Right ventricle myocardium superior (tissue), 1 donor: ENCODE measurements at places on chromosomes 5 and 9. TPM values are rescaled to one million over a fixed set of nuclear protein-coding genes. Genes with fewer than 3 reads are reported as not detected.

DNA sequence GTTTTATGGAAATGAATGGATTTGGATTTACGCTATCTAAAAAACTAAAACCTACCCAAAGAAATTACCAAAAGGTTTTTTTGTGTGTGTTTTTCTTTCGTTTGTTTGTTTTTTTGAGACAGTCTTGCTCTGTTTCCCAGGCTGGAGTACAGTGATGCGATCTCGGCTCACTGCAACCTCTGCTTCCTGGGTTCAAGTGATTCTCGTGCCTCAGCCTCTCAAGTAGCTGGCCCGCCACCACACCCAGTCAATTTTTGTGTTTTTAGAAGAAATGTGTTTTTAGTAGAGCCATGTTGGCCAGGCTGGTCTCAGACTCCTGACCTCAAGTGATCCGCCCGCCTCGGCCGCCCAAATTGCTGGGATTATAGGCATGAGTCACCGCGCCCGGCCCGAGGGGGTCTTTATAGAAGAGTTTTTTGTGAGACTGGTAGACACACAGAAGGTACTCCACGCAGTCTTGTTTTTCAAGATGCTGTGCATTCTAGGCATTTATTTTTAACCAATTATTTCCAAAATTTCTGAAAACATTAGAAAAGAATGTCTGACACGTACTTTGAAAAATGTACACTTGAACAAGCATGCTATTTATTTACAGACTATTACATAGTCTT is 75.7 kb downstream of the NR6A1 start:
- DNase-seq: no peak

GRCh38 chr9:83628540-83628939 is 5.6 kb downstream of the IDNK start:
- no peak for DNase-seq

DNA sequence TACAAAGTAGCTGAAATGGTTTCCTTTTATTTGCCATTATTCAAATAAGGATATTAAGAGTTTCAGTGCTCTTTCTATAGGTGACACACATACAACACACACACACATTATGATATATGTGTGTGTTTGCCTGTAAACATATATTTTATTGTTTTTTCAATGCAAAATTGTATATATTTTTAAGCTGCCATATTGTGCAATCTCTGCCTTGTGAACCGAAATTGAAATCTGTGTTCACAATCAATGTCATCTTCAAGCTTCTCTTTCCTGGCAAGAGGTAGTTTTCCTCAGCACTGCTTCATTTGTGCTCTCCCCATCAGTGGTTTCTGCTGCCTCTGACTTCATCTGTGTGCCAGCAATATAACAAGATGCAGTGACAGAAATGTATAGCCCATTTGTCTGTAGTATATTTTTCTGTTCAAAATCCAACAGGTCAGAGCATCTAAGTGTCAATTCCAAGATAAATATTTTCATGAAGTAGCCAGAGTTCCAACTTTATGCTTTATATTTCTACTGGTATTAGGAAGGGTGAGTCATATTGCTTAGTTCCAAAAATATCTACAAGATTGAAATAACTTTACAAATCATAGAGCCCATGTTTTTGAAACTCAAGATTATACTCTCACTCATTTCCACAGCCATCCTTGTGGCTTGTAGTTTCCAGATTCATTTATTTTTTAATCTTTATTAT is 1704.8 kb upstream of the CDH9 start:
- DNase-seq: no peak

RNF183 gene
- total RNA-seq: not detected

FOXE1 gene
- total RNA-seq: not detected

SPATA31E1 gene
- total RNA-seq: not detected
